Stimulated activated CD8-positive, alpha-beta memory T cell treated with anti-CD3 and anti-CD28 coated beads, Interleukin-7, amount 100 ng/mL, for 1 hour (primary cell): ENCODE measurements at places on chromosomes 1 and 21.

DNA sequence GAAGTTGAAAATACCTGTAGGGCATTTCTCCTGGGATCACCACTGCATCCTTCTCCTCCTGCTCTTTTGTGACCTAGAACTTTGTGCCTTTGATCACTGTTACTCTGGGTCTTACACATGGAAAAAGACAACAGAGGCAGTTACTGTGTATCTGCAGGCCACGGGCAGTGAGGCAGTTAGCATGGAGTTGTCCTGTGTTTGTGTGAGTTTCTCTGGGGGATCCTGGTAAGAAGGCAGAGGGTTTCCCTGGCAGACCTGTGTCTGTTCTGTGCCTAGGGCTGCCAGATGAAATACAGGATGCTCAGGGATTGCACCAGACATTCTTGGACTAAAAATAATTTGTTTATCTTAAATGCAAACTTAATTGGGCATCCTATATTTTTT is 44.4 kb upstream of the SCCPDH start:
- no peak for DNase-seq

DNA sequence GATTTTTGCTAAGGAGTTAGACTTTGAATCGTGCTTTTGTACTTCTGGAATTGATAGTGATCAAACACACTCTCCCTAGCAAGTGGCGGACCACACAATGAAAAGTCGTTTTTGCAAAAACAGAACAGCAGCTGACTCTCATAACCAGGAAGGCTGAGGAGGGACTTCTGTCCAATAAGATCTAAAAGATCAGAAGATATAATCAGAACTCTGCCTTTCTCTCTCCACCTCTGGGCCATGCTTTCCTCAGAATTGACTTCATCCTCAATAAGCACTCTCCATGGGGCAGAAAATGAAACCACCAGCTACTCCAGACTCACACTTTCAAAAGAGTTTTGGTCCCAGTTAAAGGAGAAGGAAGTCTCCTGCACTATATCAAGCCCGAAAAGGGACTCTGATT is 55.3 kb upstream of the SAMD13 start:
- DNase-seq = no peak

- no peak for DNase-seq
Measured at GRCh38 chr1:31541194-31541593, 35.1 kb upstream of the TINAGL1 start.

GRCh38 chr1:7420098-7420445 is 351.0 kb upstream of the VAMP3 start:
- DNase-seq = no peak

DNA sequence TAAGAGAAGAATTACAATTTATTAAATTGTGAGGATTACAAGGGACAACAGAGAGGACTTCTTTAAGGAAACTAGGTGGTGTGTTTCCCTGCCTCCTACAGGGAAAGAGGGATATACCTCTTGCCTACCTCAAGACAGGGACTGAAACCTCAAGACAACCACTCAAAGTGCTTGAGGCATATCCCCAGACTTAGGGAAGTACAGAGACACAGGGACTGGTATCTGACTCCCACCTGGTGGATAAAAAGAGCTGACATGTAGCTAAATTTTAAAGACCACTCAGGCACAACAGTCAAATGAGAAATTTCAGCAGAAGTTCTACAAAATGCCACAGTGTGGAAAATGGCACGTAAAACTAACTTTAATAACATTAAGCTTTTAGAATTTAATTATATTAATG is 21.3 kb downstream of the DENND2C start:
- no peak for DNase-seq

GRCh38 chr1:93600663-93601062 is 81.0 kb downstream of the BCAR3 start:
- DNase-seq = no peak

DNA sequence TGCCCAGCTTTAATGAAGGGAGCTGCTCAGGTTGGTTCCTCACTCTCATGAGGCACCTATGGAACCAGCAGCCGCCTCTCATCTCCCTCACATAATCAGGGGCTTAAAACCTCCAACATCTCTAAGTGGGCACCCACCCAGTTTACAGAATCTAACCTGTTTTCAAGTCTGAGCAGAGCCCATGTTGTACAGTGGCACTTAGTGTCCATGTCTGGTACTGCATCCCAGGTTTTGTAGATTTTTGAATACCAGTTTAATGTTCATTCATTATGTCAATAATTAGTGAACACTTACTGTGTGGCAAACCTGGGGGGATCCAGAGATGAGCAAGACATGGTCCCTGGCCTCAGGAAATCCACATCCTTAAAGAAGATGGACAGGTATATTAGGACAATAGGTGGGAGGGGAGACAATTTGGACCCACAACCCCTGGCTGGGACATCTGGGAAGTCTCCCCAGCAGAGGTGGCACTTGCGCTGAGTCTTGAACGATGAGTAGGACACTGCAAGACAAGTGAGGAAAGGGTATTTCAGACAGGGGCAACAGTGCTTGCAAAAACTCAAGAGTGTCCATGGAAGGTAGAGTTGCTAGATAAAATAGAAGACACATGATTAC is 83.3 kb downstream of the LACTBL1 start:
- DNase-seq = no peak

DNA sequence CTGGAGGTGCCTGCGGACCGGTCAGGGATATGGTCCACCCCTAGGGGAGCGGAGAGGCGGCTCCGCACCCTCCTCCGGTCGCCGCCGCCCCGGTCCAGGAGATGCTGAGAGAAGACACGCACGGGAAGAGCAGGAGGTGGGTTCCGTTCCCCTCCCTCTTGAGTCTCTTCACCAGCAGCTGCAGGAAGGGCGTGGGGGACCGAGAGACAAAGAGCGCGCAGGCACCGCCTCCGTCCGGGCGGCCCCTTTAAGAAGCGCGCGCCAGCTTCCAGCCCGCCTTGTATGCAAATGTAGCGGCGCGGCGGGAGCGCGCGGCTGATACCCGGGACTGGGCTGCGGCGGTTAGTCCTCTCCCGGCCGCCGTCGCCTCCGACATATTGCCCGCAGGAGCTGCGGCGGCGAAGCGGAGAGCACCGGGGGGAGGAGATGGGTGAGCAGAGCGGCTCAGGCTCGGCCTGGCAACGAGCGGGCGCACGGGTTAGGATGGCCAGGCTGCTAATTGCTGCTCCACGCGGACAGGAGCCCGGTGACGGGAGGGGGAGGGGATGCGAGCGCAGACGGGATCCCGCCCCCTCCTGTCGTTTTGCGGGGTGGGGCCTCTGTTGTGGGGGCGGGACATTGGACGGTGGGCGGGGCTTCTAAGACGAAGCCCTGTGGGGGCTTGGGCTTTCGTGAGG is at the start of gene TMEM39B:
TSS of gene TMEM39B (plus strand) at position 318 of the 677 bp plus-strand sequence. CDS start at position 427, 109 bp downstream.
- DNase-seq = peak; percentile 82

GRCh38 chr1:55679971-55680370 is 464.8 kb upstream of the USP24 start:
- no peak for DNase-seq

- no peak for DNase-seq
Measured at GRCh38 chr1:153389973-153390879, 647 bp downstream of the S100A8 start.

DNA sequence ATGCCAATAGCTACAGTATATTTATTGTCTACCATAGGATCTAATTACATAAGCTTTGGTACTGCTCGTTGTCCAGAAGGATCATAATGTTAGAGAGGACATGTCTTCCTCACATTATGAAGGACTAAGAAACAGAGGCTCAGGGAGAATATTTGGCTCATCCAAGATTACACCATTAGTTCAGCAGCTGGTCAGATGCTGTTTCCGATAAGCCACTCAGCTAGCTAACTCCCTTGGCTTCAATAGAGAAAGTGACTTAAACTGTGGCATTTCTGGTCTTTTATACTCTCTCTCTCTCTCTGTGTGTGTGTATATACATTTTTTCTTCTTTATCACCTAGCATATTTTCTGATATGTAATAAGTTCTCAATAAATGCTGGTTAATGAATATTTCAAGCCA is 70.4 kb downstream of the DDR2 start:
- DNase-seq = no peak

- no peak for DNase-seq
Measured at GRCh38 chr1:67814121-67814772, 19.0 kb downstream of the GNG12 start.

GRCh38 chr1:218967254-218967653 is 206.4 kb upstream of the LYPLAL1 start:
- DNase-seq = no peak

GRCh38 chr21:34075760-34076660 is 2.6 kb downstream of the MRPS6 start:
- no peak for DNase-seq

- DNase-seq = peak; percentile 1
Measured at GRCh38 chr1:150066838-150067183, 765 bp upstream of the VPS45 start.

- DNase-seq = no peak
Measured at GRCh38 chr21:29660047-29660720, 279.6 kb downstream of the GRIK1 start.

DNA sequence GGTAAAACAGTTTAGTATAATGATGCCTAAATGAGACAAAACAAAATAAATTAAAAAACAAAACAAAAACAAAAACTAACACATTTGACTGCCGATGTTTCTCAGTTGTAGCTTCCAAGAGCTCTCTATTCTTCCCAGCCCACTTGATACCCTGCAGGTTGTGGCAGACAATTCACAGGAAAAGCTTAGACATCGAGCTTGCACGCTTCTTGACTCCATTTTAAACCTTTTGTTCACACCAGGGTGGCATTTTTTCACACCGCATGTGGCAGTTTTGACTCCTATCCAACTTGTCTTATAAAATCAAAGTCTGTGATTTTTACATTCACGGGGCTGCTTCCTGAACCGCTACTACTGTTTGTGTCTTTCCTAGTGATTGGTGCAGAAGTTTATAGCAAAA is 575.9 kb downstream of the USP25 start:
- no peak for DNase-seq

DNA sequence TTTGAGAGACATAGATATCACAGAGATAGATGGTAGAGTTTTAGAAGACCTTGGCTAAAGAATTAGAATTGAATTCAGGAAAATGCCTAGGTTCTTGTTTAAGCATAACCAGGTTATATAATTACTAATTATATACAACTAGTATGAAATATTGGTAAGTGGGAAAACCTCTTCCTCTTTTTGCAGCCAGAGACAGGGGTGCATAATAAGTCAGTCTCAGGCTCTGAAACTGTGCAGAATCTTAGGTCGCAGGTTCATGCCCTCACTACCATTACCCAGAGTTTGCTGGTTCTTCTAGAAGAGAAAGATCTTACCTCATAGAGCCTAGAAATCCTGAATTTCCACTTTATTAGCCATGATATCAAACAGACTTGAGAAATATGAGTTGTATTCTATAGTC is 183.3 kb downstream of the NEK7 start:
- no peak for DNase-seq

DNA sequence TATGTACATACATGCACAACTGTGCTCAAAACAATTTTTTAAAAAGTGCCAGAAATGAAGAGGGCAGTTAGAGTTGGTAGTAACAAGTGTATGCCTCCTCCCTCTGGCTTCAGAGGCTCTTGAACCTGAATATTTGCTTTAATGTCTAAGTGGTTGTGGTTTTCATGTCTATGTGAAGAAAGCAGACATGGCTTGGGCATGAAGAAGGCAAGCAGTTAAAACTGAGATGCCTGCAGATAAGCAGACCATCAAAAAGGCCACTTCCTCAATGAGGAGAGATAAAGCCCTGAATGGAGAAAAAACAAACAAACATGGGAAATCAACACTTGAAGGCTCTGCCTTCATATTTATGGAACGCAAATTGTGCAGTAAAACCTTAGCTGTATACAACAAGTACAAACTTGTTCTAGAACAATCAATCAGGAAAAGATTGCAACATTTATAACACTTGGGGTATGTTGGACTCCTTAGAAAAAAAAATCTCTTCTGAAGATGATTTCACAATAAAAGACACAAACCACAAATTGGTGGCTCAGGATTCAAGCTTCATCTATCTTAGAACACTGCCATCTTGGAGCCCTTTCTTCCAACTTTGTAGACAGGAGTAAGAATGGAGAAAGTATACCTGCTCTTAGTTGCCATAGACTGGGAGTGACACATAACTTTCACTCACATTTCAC is 52.7 kb upstream of the PLA2G4A start:
- no peak for DNase-seq

- no peak for DNase-seq
Measured at GRCh38 chr1:171468120-171468750, 17.1 kb upstream of the PRRC2C start.

- no peak for DNase-seq
Measured at GRCh38 chr1:36941316-36941978, 92.9 kb downstream of the GRIK3 start.

GRCh38 chr21:33998402-33998801 is 75.0 kb upstream of the MRPS6 start:
- no peak for DNase-seq

DNA sequence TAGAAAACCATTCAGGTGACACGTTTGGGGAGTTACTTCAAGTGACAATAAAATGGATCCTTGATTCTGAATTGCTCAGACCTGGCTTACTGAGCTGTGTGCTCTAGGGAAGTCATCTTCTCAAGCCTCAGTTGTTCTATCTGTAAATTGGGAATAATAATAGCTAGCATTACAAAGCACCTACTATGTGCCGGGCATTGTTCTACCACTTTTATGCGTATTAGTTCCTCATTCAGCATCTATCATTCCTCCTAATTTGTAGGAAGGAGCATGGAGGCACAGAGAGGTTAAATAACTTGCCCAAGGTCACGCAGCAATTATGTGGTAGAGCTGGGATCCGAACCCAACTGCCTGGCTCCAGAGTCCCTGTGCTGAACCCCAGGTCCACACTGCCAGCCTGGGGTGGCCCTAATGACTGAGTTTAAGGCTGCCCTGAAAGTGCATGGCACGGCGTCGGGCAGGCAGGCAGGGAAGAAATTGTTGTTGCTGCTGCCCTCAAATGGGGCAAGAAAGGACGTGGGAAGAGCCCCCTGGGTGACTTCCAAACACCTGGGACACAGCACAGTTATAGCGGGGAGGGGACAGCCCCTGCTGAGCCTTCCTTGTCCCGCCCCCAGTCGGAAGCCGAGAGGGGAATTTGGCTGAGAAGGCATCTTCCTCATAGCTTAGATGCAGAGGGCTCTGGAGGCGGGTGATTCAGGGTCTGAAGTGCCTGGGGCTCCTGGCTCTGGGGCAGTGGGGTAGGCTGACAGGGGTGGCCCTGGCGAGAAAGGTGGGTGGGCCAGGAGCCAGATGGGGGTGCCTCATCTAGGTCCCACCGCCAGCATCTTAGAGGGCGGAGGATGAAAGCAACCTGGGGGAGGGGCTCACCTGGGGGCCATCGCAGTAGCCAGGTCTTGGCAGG is 86.5 kb upstream of the IFFO2 start:
- no peak for DNase-seq

DNA sequence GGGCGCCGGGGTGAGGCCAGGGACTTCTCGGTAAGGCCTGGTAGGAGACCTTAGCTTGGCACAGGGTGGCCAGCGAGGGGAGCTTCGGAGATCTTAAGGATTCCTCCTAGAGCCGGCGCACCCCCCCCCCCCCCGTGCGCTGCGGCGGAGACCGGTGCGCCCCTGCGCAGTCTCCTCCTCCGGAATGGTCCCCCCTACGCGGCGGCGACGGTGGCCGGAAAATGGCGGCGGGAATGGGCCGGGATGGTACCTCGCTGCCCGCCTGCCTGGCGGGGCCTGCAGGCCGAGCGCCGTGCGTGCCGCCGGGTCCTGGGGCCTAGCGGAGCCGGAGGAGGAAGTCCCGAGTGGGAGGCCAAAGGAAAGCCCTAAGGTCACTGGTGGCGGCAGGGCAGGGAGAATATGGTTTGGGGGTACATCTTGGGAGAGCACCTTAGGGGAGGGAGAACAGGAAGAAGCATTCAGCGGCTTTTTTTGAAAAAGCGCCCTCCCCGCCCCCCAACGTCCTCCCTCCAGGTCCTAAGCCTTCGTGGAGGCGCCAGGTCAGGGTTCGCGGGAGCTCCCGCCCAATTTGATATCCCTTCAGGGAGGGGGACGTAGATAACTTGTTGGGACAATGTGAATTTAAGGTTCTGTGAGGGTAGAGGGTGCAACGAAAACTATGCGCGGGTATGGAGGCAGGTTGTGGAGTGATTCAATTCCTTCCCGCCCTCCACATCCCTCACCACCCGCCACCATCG is 429 bp downstream of the SRRM1 start:
- DNase-seq = no peak
